CD4-positive, alpha-beta T cell treated with Interferon alpha-2 for 1 hour (primary cell): ENCODE measurements at places on chromosomes 7 and 10.

- peak; percentile 2 for DNase-seq
Measured at GRCh38 chr7:87875151-87876039, 765 bp downstream of the SLC25A40 start.

- no peak for DNase-seq
Measured at GRCh38 chr7:30201161-30201666, 66.4 kb downstream of the MTURN start.

DNA sequence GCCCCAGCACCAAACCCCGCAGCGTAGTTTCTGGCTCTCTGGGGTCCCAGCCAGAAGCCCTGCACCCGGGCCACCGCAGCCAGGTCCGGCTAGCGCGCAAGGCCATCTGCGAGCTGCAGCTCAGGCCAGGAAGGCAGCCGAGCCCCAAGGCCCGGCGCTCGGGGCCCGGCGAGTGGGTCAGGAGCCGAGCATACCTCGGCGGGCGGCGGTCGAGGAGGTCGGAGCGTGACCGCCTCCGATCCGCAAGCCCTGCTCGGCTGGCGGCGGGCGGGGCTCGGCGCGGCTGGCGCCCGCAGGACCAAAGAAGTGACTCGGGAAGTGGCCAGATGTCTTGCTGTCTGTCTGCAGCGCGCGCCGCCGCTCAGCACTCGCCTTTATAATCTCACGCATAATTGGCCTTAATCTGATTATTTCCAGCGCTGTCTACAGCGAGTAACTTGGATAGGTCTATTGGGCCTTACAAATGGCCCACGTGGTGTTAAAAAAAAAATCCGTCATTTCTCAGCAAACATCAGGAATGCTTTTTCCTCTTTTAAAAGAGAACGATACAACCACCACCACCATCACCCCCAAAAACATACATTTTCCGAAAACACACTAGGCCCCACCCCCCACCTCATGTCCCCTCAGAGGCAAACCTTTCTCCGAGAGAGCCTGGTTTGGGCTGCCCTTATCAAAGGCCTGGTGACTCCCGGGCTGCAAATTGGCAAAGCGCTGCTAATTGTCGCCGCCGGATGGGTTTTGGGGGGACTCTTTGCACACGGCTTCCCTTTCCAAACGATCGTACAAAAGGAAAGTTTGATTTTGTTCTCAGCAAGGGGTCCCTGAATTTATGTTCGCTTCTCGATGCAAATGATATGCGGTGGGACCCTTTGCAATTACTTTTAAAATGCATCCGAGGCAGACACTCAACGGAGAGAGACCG is at the start of gene DRGX:
Gene DRGX (minus strand): TSS at position 349 of the 925 bp plus-strand sequence. CDS start 649 bp downstream, outside the sequence.
- DNase-seq: no peak

DNA sequence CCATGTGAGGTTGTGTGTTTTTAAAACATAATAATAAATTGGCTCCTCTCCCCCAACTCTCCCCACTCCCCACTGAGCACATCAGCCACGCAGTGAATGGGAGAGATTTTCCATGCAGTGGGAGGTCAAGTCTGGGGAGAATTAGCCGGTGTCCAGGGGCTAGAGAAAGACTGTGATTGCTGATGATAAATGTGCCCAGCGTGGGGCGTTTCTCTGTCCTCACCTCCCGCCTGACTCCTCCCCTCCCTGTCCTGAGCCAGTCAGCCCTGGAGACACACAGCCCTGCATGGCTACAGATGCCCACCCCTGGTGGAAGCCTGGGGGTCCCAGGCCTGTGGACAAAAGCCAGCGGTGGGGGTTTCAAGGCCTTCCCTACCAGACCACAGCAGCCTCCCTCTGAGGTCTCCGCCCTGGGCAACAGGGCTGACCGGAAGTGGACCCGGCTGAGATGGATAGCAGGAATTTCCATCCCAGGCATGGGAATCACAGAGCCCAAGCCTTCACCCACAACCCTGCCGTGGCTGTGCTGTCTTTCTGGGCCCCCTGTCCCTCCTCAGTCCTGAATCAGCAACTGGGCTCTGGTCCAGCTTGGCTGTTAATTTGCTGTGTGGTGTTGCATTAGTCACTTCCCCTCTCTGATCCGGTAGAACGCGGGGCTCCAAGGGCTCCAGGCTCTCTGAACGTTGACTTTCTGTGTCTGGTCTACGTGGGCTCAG is 46.8 kb upstream of the SLC29A3 start:
- DNase-seq: no peak

DNA sequence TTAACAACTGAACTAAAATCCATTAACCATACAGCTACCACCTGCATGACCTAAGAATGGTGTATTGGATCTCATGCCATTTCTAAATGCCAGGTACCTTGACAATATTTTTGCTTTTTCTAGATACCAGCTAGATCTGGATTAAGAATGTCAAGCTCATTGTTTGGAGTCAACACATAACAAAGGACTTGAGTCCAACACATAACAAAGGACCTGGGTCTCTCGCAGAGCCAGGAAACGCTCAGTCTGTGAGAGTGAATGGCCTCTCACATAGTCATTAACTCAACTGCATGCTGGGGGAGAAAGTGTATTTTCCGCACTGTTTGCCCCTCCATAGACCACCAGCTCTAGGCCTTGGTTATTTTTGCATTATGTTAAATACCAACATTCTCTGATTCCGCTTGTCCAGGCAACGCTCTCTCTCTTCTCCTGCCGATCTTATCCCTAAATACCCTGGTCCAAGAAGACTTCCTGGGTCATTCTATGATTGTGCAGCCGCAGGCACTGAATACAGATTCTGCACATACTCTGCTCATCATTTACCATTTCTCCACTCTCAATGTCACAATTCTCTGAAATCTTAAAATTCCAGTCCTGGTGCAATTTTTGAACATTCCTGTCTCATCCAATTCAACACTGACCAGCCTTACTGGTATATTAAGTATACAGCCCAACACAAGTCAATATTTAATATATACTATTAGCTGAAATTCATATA is 31.2 kb downstream of the ITIH5 start:
- DNase-seq: no peak

DNA sequence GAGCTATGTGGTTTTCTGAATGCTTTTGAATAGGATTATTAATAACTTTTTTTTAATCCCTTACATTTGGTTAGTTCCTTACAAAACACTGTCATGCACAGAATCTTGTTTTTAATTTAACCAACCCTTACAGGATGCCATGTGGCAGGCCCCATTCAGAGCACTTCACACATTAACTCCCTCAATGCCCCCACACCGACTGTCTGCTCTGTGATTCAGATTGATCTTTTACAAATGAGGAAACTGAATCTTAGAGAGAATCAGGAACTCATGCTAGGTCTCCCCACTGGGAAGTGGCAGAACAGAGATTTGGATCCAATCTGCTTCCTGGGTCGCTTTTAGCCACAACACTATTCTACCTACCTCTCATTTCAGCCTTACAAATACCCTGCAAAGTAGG is 195.8 kb upstream of the NPVF start:
- DNase-seq: no peak

GRCh38 chr7:21708096-21708495 is 165.3 kb downstream of the DNAH11 start:
- no peak for DNase-seq

DNA sequence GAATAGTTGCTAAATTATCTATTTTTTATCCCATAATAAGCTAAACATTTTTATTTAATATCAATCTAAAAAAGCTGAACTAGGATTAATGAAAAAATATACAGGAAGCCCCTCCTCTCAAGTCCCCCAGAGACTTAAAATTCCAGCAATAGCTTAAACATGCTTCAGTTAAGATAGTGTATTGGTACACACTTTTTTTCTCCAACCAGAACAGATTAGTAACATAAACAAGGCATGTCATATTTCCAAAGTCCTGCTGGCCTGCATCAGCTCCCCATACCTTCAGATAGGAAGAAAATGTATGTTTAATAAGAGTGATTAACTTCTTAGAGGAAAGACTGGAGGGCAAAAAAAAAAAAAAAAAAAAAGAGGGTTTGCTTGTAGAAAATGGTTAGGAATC is 7.1 kb downstream of the TBX20 start:
- DNase-seq: no peak

DNA sequence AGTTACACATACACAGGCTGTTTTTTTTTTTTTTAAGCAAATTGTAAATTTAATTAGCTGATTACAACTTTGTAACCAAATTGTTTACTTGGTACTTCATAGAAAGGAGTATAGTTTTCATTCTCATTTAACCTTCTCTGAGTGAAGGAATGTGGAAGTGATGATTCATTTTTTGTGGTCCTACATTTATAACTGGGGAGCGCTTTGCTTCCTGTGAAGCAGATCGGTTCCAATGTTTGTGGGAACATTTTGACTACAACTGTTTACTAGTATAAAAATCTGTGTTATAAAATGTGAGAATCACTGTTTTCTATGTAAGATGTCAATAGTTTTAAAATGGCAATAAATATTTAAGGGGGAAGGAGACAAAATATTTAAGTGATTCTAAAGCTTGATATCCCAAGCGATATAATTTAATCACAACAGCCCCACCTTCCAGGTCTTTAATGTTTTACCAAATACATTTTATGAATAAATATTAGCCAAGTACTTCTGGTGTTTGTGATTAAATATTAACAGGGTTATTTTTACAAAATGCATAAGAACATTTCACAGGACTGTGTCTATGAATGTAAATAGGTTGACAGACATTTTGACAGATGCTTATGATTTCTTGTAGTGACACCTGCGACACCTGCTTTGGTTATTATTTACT is 57.1 kb downstream of the NXPH1 start:
- no peak for DNase-seq

- no peak for DNase-seq
Measured at GRCh38 chr7:107563081-107563774, 492 bp downstream of the COG5 start.

DNA sequence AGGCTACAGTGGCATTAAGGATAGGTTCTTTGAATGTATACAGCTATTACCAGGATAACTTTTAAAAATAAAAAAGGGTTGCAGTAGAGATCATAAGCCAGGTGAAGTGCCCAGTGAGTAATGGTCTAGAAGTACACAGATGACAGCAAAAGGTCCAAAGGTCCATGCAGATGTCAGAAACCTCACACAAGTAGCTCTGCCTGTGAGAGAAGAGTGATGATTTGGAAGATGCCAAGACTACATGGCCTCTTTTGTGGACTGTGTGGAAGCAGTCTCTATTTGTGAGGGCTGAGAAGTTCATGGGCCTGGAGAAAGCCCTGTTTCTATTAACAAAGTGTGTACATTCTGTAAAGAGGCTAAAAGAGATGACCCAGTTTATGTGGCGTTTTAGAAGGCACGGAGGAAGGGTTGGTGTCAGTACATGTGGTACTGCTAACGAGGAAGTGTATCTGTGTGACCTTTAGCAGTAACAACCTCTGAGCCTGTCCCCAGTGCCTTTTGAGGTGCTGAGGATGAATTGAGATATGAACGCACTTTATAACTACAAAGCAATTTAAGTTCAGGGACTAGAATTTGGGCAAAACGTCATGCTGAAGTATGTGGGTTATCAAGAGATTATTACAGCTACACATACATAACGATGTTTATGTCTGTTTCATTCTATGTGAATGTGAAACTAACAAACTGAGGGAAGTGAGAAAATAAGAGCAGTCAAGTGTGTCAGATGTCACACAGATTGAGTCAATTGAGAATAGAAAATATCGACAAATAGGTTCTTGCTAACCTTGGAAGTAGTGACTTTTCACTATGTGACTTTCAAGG is 7.6 kb downstream of the CYCS start:
- no peak for DNase-seq

DNA sequence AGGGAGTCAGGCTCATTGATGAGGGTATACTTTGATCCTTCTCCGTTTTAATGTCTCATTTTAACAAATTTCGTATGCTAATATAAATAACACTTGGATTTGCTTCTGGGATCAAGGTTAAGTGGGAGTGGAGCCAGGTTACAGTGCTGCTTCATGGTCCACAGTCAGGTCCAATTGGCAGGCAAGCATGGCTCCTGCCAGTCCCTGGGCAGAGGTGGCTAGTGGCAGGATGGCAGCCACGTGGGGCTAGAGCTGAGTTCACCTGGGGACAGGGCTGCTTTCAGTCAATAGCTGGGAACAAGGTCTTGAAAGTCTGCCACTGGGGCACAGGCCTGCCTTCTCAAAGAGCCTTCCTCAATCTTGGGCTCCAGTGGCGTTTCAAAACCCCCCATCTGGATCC is 16.0 kb upstream of the VWA2 start:
- no peak for DNase-seq

- DNase-seq: no peak
Measured at GRCh38 chr10:121457729-121458128, 140.5 kb downstream of the FGFR2 start.

DNA sequence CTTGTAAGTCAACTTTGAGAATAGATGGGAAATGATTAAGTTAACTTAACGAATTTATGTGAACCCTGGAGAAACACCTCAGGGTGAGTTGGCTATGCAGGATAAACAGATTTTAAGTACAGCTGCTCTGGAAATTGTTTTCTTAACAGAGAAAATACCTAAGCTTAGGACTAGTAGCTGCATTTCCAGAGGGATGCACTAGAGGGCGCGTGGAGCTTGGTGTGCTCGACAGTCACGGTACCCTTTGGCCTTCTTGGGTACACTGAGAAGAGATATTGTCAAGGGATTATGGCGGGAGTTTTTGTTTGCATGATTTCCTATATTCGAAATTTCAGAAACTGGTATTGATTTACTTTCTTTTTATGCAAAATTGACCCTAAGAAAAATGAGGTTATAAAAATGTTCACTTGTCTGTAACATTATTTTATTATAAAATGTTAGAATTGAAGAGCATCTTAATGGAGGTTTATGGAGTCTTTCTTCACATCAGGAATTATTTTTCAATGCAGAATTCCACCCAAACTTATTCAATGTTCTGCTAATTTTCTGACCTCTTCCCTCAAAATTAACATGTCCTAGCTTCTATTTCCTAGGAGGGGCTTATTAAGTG is 58.4 kb upstream of the MYO3A start:
- DNase-seq: peak; percentile 50

DNA sequence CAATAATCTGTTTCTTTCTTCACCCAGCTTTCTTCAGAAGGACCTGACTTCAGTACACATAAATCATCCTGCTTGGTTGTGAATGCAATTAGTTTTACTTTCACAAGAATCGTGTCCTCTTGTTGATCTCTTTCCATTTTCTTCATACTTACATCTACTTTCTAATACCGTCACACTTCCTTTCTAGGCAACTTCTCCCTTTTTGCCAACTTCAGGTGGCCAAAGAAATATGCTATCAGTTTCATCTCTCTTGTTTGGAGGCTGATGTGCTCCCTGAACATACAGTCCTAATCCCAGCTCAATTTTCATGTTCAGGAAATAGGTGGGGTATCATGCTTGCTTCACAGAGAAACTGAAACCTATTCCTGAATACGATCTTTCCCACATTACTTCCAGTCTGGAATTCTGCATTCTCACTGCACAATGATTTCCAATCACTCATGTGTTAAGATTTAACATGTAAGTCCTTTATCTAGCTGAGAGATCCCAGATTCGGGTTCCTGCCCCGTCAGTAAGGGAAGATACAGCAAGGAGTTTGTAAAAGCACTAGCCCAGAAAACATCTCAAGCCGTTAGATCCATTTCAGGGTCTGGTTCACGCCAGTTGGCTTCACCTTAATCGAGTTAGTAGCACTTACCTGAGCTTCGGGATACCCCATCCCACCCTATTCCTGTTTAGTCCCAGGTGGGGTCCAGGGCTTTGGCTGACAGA is 994 bp downstream of the SLC25A28 start:
- DNase-seq: no peak

GRCh38 chr7:140349144-140349771 is 49.1 kb downstream of the SLC37A3 start:
- no peak for DNase-seq

GRCh38 chr10:4195213-4195612 is 410.2 kb upstream of the KLF6 start:
- no peak for DNase-seq

GRCh38 chr7:12965767-12966166 is 278.3 kb downstream of the ARL4A start:
- no peak for DNase-seq
